ENCODE measurements at places on chromosomes 7 and 10.

- no peak for DNase-seq
These were observed 44.6 kb downstream of the COL17A1 start for GRCh38 chr10:104040862-104041789.

DNA sequence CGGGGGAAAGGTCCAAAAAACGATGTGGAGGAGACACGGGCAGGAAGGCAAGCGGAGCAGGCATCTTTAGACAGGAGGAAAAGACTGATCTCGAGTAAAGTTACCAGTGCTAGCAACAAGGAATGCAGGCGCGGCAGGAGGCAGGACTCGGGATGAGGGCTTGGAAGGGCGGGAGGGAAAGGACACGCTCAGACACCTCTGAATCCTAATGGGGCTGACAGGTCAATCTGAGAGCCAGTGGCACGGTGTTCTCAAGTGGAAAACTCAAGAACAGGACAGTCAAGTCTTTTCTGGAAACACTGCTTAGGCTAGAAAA lies 155.3 kb upstream of the COBL start:
- DNase-seq: no peak

- no peak for DNase-seq
These were observed 545.8 kb upstream of the NRP1 start for GRCh38 chr10:33880291-33880690.

DNA sequence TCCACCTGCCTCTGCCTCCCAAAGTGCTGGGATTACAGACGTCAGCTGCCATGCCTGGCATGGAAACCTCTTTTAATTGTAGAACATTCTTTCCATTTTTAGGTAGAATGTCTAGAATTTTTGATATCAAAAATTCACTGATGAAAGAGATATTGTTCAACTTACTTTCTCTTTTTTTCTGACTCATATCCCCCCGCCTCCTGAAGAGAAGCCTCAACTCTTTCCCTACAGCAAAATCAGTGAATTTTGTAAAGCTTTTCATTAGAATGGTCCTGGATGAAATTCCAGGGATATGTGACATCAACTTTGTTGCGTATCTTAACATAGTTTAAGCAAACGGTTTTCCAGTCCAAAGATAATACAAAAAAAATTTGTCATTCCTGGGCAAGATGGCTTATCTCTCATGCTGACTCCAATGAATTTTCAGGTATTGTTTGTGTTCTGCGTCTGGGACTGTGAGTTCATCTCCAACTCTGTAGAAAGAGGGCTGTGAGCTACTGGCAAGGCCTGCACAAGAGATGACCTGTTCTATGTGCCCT lies 256.8 kb downstream of the BMPER start:
- DNase-seq: no peak

- DNase-seq: no peak
These were observed 583.5 kb downstream of the PTPRN2 start for GRCh38 chr7:158004123-158004490.

- DNase-seq: no peak
These were observed 18.2 kb upstream of the CHST3 start for GRCh38 chr10:71945819-71946474.

DNA sequence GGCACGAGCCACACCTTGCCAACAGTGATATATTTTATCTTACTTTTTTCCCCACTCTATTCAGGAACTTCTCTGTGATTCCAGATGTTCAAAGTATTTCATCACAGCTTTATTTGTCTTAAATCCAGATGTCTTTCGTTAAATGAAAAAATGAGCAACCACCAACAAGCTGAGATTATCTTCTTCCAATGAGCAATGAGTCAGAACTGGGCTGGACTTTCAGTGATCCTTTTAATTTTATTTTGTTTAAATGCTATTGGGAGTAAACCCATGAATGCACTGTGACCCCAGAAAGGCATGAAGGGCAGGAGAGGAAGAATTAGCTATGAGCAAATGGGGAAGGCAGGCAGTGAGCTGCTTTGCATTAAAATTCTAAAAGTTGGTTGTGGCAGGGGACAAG lies 77.6 kb upstream of the IMMP2L start:
- DNase-seq: no peak

- no peak for DNase-seq
These were observed 64.2 kb downstream of the CUL2 start for GRCh38 chr10:35025916-35026315.

DNA sequence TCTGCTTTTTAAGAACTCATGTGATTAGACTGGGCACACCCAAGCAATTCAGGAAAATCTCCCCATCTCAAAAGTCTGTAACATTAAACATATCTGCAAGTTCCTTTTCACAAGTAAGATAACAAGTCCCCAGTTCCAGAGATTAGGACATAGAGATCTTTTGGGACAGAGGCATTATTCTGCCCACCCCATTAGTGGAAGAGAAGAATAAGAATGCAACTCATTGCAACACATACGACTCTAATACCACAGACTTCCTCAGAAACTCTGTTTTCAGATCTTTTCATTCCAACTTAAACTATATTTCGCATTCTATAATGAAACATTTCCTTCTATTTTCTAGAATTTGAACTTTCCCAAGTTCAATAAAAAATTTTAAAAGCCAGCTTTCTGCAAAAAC lies 137.7 kb downstream of the SEMA3C start:
- no peak for DNase-seq

- DNase-seq: no peak
These were observed 1.1 kb downstream of the ADK start for GRCh38 chr10:74151879-74152722.

GRCh38 chr7:98655611-98656010 lies 38.5 kb downstream of the NPTX2 start:
- DNase-seq: no peak

GRCh38 chr10:72277996-72278667 lies 4.4 kb downstream of the DDIT4 start:
- DNase-seq: no peak

DNA sequence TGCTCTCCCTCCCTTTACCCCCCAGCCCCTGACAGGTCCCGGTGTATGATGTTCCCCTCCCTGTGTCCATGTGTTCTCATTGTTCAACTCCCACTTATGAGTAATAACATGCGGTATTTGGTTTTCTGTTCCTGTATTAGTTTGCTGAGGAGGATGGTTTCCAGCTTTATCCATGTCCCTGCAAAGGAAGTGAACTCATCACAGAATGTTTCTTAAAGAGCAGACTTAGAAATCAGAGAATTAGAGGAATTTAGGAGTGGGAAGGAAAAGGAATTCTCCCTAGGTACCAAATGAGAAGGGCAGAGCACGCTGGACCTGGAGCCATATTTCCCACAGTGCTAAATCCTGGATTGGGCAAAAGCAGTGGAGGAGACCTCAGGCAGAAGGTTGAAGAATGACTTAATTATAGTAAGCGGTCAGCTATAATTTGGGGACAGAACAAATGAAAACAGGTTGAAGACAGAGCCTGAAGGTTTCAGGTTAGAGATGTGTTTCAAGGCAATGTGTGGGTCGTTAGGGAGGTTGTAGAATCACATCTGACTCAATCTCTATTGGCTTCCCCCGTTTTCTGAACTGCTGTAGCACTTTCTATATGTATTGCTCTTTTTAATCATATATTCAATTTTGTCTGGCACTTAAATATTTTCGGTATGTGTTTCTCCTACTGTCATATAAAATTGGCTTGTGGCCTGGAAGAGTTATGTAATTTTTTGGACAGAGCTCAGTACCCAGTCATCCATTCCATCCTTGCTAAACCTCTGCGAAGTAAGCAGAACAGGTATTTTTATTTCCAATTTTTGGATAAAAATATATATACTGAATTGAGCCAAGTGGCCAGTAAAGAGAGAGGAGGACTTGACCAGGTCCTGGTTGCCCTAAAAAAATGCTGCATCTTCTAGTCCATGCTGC lies 210.5 kb upstream of the KLF6 start:
- DNase-seq: no peak

DNA sequence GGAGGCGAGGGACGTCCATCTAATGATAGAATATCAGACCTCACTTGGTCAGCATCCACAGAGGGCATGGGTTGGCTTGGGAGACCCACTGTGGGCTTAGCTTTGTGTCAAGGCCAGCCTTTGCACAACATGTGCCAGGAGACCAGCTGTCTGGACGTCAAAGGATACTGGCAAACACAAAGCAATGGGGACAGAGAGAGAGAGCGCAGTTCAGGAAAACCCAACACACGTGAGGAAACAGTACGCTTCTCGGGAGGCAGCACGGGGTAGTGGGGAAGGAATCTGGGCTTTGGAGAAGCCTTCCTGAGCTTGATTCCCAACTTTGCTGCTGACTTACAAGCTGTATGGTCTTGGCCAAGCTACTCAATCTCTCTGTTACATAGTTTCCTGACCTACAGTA lies 14.7 kb downstream of the PRLHR start:
- DNase-seq: no peak

GRCh38 chr7:47743965-47744591 lies 162.2 kb upstream of the TNS3 start:
- no peak for DNase-seq

DNA sequence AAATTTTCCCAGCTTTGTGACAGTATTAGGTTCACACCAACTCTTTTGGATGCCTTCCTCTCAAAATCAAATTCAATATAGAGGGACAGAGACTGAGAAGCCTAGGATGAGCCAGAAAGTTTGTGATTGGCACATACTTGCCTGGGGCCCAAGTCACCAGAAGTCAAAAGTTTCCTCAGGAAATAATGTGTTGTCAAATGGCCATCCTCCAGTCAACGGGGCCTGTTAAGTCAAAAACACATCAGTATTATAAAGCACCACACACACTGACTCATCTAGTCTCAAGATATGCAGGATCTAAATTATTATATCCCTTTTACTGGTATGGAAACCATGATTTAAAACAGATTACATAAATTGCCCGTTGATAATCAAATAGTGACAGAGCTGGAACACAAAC lies 158.1 kb downstream of the AHR start:
- no peak for DNase-seq

GRCh38 chr7:99102809-99103690 lies 40.9 kb downstream of the SMURF1 start:
- DNase-seq: peak; percentile 24

- DNase-seq: no peak
These were observed 21.9 kb upstream of the FRAT2 start for GRCh38 chr10:97356318-97356914.

DNA sequence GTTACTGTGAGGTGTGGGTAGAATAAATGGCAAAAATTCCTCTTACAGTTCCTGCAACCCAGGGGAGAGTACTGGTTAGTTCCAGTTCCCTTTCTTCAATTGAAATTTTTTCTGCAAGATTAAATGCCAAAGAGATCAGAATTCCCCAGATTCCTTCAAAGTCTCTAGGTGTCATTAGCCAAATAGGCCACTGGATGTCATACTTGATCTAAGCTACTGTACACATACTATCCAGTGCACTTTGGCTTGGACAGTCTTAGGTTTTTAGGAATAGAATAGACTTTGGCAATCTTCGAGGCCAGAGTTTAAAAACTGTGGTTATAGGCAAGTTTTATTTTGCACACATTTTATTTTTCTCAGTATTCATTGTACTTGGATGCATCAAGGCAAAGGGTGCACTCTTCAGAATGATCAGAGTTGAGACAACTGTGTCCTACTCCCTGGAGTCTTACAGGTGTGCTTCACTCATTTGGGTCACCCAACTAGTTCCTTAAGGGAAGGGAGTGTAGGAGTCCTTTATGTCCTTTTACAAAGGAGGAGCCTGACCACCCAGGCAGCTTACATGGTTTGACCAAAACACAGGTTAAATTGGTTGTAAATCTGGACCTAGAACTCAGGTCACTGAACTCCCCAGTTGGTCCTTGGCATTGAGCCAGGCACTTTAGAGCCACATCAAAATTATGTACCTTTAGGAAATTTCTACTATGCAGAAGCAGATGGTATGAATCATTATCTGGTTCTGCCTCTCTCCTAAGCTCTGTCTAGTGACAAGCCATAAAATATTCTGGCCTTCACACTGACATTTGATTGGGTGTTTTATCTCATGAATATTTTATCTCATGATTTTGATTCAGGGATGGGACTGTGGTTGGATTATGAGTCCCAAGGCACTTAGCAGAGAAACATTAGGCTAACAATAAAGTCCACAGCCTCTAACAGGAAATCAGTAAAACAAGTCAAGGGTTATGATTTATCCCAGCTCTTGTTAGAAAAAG lies 49.5 kb downstream of the ASAH2B start:
- no peak for DNase-seq

- no peak for DNase-seq
These were observed 542.4 kb upstream of the GALNT17 start for GRCh38 chr7:70589590-70589989.

- DNase-seq: no peak
These were observed 17.2 kb upstream of the FAM170B start for GRCh38 chr10:49151025-49151445.

DNA sequence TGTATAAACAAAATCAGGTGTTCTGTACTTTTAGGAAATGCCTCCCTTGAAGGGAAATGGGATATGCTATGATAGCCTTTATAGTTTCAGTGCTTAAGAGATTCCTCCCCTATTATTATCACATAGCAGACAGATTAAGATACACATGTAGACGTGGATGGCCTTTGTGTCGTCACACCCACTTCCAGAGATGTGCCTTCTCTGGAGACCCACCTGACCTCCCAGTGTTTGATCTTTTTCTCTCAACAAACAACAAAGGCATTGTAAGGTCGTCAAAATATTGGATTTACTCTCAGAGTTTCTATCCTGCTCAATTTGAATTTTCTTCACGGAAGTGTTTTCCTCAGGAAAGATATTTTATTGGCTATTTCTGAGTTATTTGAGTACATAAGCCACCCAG lies 25.7 kb upstream of the C1GALT1 start:
- DNase-seq: no peak

- no peak for DNase-seq
These were observed 99.2 kb downstream of the HECW1 start for GRCh38 chr7:43211693-43212092.

DNA sequence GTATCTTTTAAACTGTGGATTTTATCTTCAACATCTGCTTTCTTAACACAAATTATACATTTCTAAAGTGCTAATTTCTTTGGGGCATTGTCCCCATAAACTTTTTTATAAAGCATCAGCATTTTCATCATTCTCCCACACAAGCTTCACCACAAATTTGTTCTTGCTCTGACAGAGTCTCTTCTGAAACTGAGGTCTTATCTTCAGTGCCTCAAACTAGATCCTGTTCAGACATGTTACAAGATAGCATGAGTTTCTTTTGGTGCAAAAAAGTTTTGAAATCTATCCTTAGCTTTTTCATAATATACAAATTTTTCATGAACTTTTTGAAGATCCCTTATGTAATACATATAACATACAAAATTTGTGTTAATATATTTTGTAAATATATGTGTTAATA lies 346.6 kb downstream of the IPMK start:
- no peak for DNase-seq

DNA sequence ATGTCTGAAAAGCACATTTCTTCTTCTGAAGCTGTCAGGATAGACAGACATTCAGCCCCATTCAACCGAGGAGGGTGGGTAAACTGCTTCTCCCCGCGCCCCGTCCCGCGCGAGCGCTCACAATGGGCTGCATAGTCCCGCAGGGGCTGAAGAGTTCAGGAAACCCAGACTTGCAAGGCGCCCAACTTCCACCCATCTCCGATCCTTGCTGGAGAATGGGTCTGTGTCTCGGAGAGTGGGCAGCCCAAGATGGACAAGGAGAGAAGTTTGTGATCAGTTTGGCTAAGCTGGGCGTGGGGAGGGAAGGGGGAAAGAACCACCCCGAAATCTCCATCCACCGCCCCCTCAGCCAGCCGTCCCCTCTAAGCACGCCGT lies 686 bp downstream of the AASS start:
- DNase-seq: peak; percentile 8
